H7 (cell line): ENCODE measurements at places on chromosomes 5 and 9. TPM values are rescaled to one million over a fixed set of nuclear protein-coding genes. Genes with fewer than 3 reads are reported as not detected.

DNA sequence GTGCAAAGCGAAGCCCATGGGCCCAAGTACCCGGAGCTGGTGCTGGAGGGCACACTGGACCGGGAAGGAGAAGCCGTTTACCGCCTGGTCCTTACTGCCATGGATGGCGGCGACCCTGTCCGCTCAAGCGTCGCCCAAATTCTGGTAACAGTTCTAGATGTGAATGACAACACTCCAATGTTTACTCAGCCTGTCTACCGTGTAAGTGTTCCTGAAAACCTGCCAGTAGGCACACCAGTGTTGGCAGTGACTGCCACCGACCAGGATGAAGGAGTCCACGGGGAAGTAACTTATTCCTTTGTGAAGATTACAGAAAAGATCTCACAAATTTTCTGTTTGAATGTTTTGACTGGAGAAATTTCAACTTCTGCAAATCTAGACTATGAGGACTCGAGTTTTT lies 936 bp downstream of the PCDHGA6 start:
- no peak for DNase-seq

DNA sequence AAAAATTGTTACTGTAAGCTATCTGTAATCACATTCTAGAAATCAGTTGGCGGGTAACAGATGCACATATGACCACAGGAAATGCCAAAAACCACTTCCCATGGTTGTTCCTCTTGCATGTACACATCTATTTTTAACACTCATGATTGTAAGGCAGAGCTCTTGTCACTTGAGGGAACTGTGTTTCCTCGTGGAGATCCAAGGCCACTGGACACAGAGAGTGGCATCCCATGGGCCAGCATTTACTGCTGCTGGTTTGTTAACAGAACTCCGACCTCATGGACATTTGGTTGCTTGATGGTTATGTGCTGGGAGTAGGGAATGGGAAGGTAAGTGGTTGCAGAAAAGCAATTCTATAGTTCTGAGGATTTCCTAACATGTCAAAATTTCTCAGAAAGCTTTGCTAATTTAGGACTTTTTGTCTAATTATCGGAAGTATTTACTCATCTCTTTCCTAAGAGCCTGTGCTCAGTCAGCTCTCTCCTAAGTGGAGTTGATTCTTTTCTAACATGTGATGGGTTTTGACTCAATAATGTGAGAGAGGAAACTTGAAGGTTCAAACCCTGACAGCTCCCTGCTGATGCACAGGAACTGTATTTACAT lies 202.0 kb upstream of the NR3C1 start:
- DNase-seq = no peak

DNA sequence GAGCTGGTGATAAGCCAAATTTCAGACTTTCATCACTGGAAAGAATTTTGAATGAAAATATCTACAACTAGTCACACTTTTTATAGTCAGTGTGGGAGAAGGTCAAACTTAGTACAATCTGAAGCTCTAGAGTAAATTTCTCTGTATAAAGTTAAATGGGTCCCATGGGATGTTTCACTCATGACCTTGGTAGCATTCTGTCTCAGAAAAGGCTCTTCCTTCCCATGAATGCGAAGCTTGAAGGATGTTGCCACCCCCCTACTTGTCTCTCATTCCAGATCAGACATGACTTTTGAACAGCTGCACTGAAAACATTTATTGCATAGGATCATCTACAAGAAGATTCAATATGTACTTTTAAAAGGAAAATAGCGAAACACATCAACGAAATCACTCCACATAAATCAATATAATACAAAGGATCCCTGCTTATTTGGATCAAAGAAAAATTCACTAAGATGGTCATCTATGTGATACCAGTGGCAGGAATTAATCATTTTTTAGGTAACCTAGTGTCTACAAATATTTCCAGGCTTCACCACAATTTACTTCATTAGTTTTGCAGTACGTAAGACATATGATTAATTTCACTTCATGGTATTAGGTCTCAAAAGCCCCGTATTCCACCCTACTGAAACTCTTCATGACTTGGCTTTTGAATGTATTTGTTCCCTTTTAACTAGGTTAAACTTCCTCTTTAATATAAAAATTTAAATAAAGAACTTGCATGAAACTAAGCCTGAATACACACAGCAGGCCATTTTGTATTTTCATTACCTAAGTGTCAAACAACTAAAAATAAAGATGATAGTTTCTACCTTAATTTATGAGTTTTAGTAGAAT lies 4.4 kb downstream of the ST8SIA4 start:
- no peak for DNase-seq

GRCh38 chr5:16619136-16619535 lies 2.3 kb upstream of the RETREG1 start:
- DNase-seq = no peak

GRCh38 chr5:5721881-5722280 lies 299.4 kb downstream of the ICE1 start:
- DNase-seq = no peak

- no peak for DNase-seq
Measured at GRCh38 chr5:78964889-78965288, 20.2 kb downstream of the ARSB start.

DNA sequence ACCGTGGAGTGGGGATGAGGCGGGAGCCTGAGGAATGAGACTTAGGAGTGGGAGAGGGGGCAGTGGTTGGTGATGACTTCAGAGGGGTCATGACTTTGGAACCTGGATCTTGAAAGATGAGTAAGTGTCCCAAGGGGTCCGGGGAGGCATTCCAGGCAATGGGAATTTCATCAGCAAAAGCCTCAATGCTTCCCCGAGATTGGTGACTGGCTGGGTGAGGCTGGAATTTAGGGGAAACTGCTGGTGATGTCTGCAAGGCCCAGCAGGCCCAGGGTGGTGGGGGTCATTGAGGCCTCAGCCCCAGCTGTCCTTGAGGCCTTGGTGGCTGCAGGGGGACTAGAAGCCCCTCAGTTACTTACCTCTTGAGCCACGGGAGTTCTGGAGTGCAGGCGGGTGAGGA lies 7.5 kb downstream of the NDST1 start:
- no peak for DNase-seq

GRCh38 chr9:129321286-129322021 lies 143.4 kb upstream of the IER5L start:
- peak; percentile 42 for DNase-seq

DNA sequence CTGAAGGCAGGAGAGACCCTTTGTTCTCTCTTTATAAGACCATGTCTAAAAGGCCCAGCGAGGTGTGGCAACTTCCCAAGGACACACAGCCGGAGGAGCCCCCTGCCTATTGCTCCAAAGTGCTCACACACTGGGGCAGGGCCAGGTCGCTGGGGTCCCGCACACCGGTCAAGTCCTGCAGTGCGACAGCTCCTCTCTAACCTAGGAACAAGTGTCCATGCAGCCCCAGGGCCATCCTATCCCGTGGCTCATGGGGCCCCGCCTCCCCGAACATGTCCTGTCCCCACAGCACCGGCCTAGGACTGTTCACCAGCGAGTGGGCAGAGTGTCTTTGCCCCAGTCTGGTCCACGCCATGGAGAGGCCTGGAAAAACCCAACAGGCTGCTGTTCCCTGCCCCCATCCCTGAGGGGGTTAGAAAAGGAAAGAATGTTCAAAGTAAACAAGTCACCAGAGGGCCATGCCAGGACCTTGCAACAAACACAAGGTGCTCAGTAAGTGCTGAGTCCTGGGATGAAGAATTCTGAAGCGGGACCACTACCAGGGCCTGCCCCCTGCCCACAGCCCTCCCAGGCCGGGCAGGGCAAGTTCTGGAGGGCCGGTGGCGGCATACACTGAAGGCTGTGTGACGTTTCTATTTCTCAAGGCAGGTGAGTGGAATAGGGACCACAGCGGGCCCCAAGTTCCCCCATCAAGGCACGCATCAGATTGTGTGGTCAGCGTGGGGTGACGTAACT lies 938 bp downstream of the NINJ1 start:
- peak; percentile 78 for DNase-seq

DNA sequence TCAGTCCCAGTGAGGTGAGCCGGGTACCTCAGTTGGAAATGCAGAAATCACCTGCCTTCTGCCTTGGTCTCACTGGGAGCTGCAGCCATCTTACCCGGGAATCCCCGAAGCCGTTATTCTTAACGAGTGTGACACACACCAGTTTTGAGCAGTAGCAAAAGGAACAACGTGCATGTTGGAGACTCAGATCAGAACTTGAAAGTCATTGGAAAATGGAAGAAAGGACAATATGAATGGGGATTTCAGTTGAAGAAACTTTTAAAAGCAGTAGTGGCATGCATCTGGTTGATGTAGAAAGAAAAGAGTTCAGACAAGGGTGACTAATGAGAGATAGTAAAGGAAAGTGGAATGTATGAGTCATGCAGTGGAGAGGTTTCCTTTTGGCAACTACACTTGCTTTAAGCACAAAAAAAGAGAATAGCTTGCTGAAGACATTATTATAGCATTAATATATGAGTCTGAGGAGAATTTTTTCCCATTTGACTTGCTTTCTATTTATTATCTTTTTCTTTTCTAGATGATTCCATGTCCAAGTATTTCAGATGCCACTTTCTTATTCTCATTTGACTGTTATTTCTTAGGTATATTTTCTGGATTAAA lies 44.4 kb upstream of the ANKDD1B start:
- DNase-seq = no peak

GRCh38 chr5:120735076-120735475 lies 271.0 kb downstream of the PRR16 start:
- no peak for DNase-seq

COL15A1 gene
- not detected in 2 replicates for total RNA-seq

CORO2A gene
- total RNA-seq = 30.5 and 32.1 TPM in 2 replicates

SURF2 gene
- 25.8 and 28.1 TPM in 2 replicates for total RNA-seq

SLC9A3 gene
- 1.8 and 3.3 TPM in 2 replicates for total RNA-seq

EPB41L4A gene
- 3.2 and 4.7 TPM in 2 replicates for total RNA-seq

SEC24A gene
- 19.7 and 27.2 TPM in 2 replicates for total RNA-seq
